ENCODE measurements at places on chromosomes 1 and 21. TPM values are rescaled to one million over a fixed set of nuclear protein-coding genes. Genes with fewer than 3 reads are reported as not detected.

GRCh38 chr1:175130649-175131045 lies 61.9 kb downstream of the KIAA0040 start:
- DNase-seq: no peak

- no peak for DNase-seq
These were observed 802.2 kb downstream of the KCNT2 start for GRCh38 chr1:195806060-195806459.

DNA sequence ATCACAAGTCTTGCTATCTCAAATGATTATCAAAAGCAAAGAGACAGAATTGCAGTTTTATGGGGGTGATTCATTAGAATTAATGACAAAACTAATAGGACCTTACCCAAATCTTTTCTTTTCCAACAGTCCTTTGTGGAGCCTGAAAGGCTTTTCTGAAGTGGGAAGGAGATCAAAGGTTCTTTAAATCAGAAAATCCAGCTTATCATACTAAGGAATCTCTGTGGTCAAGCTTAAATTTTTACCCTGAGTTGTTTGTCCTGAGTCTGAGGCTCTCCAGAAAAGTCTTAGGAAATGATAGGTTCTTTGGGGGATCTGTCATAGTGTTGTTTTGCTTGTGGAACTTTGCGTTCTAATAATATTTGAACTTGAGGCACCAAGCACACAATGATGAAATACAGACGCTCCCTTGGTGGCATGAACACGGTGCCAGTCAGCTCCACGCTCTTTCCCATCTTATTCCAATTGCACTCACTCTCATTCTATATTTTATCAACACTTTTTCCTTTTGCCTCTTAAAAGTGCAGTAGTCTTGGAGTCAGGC lies 38.0 kb upstream of the COL24A1 start:
- DNase-seq: no peak

MYOG gene
- total RNA-seq: not detected

- no peak for DNase-seq
These were observed 3.4 kb upstream of the GRIK3 start for GRCh38 chr1:37037690-37038089.

SIM2 gene
- not detected for total RNA-seq

- DNase-seq: no peak
These were observed 432 bp downstream of the EPHB2 start for GRCh38 chr1:22711071-22711470.

GRCh38 chr1:196381544-196381943 lies 226.7 kb downstream of the KCNT2 start:
- DNase-seq: no peak

- DNase-seq: no peak
These were observed 89.0 kb upstream of the BCAR3 start for GRCh38 chr1:93770640-93771039.

SPRR2B gene
- total RNA-seq: not detected

AGL gene
- total RNA-seq: 49.6 TPM

- DNase-seq: peak; percentile 64
These were observed 22.0 kb upstream of the BLACAT1 start for GRCh38 chr1:205477759-205478247.

DNA sequence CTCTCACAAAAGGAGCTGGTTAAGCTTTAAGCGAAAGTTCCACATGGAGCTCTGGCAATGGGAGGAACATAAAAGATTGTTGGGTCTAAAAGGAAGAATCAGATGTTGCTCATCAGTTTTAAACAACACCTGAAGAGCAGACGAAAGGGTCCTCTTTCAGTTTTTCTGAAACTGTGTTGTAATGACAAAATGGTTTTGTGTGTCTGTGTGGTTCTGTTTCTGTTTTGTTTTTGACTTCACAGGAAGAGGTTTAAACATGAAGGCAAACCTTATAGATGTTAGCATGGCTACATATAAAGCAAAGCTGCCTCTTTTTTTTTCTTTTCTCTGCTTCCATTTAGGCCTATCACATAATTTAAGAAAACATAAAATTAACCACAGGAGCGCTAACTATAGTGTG lies 136.1 kb downstream of the ZP4 start:
- no peak for DNase-seq

DNA sequence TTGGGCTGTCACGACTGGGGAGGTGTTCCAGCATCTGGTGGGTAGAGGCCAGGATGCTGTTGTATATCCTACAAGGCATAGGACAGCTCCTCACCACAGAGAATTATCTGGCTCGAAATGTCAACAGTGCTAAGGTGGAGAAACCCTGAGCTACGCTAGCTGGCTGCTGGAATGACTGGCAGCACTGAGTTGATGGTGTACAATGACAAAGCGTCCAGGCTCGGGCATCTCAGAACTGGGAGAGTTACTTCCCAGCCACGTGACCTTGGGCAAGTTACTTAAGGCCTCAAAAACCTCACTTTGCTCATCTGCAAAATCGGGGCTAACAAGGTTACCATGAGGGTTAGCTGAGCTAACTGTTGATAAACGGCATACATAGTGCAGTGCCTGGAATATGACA lies 35.4 kb downstream of the GPR161 start:
- no peak for DNase-seq

C1orf87 gene
- total RNA-seq: not detected

- DNase-seq: no peak
These were observed 80.0 kb downstream of the CAMK2N1 start for GRCh38 chr1:20405893-20406604.
